ENCODE measurements at places on chromosomes 7 and 10. TPM values are rescaled to one million over a fixed set of nuclear protein-coding genes. Genes with fewer than 3 reads are reported as not detected.

The CALN1 gene
- polyA plus RNA-seq: not detected

- H3K27ac ChIP-seq: peak overlapping the region; percentile 31
- peak; percentile 58 for DNase-seq
- H3K36me3 ChIP-seq: no peaks in the 10 kb centered on the region
- H3K27me3 ChIP-seq: no peaks in the 10 kb centered on the region
Measured at GRCh38 chr10:75606203-75606779, 174.9 kb downstream of the LRMDA start.

GRCh38 chr10:70784471-70784870 lies 706 bp downstream of the TBATA start:
- H3K27ac ChIP-seq: no peak overlapping the region
- H3K27me3 ChIP-seq: no peaks in the 10 kb centered on the region
- H3K4me1 ChIP-seq: peaks cover 11% of the 10 kb centered on the region
- DNase-seq: no peak
- no peaks in the 10 kb centered on the region for H3K36me3 ChIP-seq

GRCh38 chr7:158165711-158166110 lies 421.9 kb downstream of the PTPRN2 start:
- no peak for DNase-seq
- no peaks in the 10 kb centered on the region for H3K4me1 ChIP-seq
- no peaks in the 10 kb centered on the region for H3K36me3 ChIP-seq
- no peak overlapping the region for H3K4me3 ChIP-seq
- H3K27ac ChIP-seq: no peak overlapping the region

DNA sequence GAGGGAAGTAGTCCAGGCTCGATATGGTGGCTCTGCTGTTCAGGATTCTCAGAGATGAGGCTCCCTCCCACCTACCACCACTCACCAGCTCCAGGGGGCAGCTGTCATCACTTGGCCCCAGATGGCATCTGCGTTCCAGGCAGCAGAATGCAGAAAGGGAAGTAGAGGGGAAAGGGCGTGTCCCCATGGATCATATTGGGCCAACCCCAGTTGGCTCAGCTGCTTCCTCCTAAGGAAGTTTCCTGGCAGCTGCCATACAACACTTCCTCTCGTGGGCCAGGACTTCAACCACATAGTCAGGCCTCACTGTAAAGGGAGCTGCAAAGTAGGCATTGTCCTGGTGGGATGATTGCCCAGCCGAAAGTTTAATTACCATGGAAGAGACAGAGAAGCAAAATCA lies 1.6 kb upstream of the TEX36 start:
- no peak overlapping the region for H3K4me3 ChIP-seq
- no peaks in the 10 kb centered on the region for H3K36me3 ChIP-seq
- no peaks in the 10 kb centered on the region for H3K4me1 ChIP-seq
- no peak for DNase-seq

The HMX2 gene
- polyA plus RNA-seq: not detected

GRCh38 chr7:152949790-152950189 lies 190.2 kb downstream of the ACTR3B start:
- no peaks in the 10 kb centered on the region for H3K27me3 ChIP-seq
- H3K36me3 ChIP-seq: no peaks in the 10 kb centered on the region
- no peaks in the 10 kb centered on the region for H3K4me1 ChIP-seq
- no peak overlapping the region for H3K27ac ChIP-seq
- no peak overlapping the region for H3K4me3 ChIP-seq

The MCM10 gene
- not detected for polyA plus RNA-seq

DNA sequence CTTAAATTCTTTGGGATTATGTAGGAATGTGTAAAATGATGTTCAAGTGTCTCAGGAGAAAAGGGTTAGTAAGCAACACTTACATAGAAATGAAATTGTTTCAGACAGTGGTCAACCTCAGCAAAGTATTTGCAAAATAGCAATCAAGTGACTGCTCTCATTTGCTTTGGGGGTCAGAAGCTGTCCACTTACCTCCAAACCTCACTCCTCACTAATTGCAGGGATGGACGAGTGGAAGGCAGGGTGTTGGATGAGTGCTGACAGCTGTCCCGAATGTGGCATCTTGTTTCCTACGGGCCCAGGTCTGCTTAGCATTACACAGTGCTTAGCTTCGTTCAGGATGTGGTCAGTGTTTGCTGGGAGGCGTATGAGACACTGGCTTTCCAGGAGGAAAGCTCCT lies 437.0 kb downstream of the SUGCT start:
- no peaks in the 10 kb centered on the region for H3K4me1 ChIP-seq
- DNase-seq: no peak
- no peaks in the 10 kb centered on the region for H3K27me3 ChIP-seq
- H3K36me3 ChIP-seq: no peaks in the 10 kb centered on the region
- no peak overlapping the region for H3K4me3 ChIP-seq
- H3K27ac ChIP-seq: no peak overlapping the region

- no peaks in the 10 kb centered on the region for H3K36me3 ChIP-seq
- no peaks in the 10 kb centered on the region for H3K27me3 ChIP-seq
- no peak for DNase-seq
- H3K4me1 ChIP-seq: no peaks in the 10 kb centered on the region
- no peak overlapping the region for H3K4me3 ChIP-seq
Measured at GRCh38 chr7:1937252-1937605, 267.2 kb downstream of the ELFN1 start.

DNA sequence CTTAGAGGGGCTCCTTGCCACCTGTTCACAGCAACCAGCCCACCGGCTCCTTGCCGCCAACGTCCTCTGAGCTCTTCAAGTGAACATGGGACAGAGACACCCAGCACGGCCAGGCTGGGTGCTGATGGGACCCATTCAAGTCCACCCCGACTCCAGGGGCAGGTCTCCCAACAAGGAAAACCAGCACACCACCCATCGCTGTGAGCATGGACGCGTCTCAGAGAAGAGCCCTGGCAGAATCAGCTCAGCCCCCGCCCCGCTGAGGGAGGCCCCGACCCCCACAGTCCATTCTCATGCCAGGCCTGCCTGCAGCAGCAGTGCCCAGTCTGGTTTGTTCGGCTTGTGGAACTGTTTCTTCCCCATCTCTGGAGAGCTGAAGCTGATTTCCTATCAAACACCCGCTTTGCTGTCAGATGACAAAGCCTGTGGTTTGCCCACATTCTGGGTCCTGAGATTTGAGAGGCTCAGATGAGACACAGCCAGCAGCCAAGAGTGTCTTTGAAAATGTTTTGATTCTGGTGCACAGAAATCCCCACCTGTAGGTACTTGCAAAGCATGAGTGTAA lies 216.6 kb downstream of the ZMYND11 start:
- H3K4me3 ChIP-seq: no peak overlapping the region
- DNase-seq: no peak
- H3K36me3 ChIP-seq: peaks cover 75% of the 10 kb centered on the region
- H3K4me1 ChIP-seq: no peaks in the 10 kb centered on the region
- H3K27me3 ChIP-seq: no peaks in the 10 kb centered on the region
- H3K27ac ChIP-seq: no peak overlapping the region

The CRYGN gene
- polyA plus RNA-seq: not detected

- no peaks in the 10 kb centered on the region for H3K27me3 ChIP-seq
- H3K4me3 ChIP-seq: no peak overlapping the region
- H3K4me1 ChIP-seq: no peaks in the 10 kb centered on the region
- no peak overlapping the region for H3K27ac ChIP-seq
- DNase-seq: no peak
Measured at GRCh38 chr10:24439935-24440334, 231.0 kb downstream of the KIAA1217 start.

GRCh38 chr10:31381171-31381570 lies 62.2 kb downstream of the ZEB1 start:
- H3K27me3 ChIP-seq: no peaks in the 10 kb centered on the region
- no peak overlapping the region for H3K27ac ChIP-seq
- no peak overlapping the region for H3K4me3 ChIP-seq
- no peaks in the 10 kb centered on the region for H3K4me1 ChIP-seq
- DNase-seq: no peak

DNA sequence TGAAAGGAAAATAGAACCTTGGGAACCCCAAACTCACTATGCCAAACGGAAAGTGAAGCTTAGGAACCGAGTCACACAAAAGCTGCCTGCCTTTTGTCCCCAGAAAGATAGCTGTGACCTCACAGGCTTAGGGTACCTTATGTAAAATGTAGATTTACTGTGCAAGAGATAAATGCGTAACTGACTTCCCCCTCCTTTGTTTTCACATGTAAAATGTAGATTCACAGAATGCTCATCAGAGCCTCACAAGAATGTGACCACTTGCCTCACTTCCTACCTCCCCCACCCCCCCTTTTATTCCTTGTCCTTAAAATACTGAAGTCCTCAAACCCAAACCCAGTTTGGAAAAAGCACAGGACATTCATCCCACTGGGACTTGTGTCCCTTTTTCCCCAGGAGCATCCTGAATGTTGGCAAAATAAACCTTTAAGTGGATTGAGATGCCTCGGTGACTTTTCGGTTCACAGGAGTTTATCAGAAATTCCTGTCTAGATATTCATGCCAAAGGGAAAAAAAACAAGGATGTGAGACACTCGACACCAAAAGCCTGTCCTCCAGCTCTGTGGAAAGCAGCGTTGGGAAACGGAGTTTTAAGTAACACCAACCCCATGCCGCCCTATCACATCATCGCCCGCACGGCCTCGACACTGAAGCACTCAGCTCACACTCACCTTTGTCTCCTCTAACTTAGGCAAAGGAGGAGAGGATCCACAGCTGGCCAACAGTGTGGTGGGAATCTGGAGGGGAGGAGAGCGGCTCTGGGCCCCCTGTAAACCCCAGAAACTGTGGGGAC lies 45.9 kb downstream of the SVIL start:
- no peak overlapping the region for H3K27ac ChIP-seq
- DNase-seq: no peak
- H3K36me3 ChIP-seq: peaks cover 11% of the 10 kb centered on the region
- peaks cover 4% of the 10 kb centered on the region for H3K4me1 ChIP-seq

GRCh38 chr10:127926455-127926854 lies 19.6 kb downstream of the PTPRE start:
- H3K27ac ChIP-seq: no peak overlapping the region
- no peak for DNase-seq
- peaks cover 7% of the 10 kb centered on the region for H3K4me1 ChIP-seq
- no peaks in the 10 kb centered on the region for H3K36me3 ChIP-seq

DNA sequence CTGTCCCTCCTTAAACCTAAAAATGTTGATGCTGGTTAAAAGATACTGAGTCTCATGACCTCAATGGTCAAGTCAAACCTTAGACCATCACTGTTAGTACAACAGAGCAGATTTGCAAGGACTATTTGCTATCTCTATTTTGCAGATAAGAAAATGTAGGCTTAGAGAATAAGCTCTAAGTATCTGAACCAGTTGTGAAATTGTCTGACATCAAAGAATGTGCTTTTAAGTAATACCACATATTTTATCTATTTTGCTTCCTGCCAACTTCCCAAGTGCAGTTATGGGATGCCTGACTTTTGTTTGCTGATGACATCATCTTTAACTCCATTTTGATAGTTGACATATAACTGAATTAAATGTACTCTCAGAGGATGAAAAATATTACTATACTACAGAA lies 83.6 kb upstream of the TMEM106B start:
- H3K27me3 ChIP-seq: no peaks in the 10 kb centered on the region
- no peak overlapping the region for H3K27ac ChIP-seq
- DNase-seq: no peak
- H3K4me3 ChIP-seq: no peak overlapping the region
- H3K36me3 ChIP-seq: no peaks in the 10 kb centered on the region
- no peaks in the 10 kb centered on the region for H3K4me1 ChIP-seq

DNA sequence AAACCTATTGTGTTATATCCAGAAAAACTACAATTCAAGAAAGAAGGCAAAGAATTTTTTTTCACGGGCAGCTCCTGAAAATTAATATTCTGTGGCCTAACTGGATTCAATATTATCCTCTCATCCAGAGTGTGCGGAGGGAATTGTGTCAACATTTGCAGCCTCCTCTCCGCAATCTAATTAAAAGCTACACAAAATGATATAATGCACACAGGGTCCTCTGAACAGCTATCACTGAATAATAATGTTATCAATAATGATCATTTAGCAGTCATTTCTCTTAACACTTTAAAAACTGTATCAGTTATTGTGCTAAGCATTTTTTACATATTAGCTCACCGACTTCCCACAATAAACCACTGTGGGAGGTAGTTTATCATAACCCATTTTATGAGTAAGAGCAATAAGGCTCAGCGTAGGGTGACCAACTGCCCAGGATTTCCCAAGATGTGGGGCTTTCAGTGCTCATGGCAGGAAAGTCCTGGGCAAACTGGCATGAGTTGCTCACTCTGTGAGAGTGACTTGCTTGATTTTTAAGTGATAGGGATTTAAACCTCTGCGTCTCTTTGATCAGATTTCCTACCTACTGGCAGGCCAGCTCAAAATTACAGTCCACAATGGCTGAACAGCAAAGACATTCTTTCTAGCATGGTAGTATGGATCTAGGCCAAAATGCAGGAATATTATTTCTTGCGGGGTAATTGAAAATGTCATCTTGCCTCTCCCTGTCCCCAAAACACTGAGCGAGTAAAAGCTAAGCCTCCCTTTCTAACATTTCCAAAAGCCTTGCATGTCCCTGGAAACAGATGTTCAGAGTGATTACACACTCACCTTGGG lies 65.7 kb downstream of the AOAH start:
- H3K27ac ChIP-seq: no peak overlapping the region
- H3K36me3 ChIP-seq: no peaks in the 10 kb centered on the region
- H3K27me3 ChIP-seq: no peaks in the 10 kb centered on the region

The SPAG6 gene
- polyA plus RNA-seq: 0.06 TPM

GRCh38 chr7:80453699-80454340 lies 58.0 kb downstream of the GNAT3 start:
- no peak overlapping the region for H3K4me3 ChIP-seq
- no peak overlapping the region for H3K27ac ChIP-seq
- no peak for DNase-seq
- no peaks in the 10 kb centered on the region for H3K36me3 ChIP-seq
- H3K4me1 ChIP-seq: peaks cover 19% of the 10 kb centered on the region
- no peaks in the 10 kb centered on the region for H3K27me3 ChIP-seq

- no peak overlapping the region for H3K4me3 ChIP-seq
- H3K36me3 ChIP-seq: no peaks in the 10 kb centered on the region
- no peak for DNase-seq
- H3K27ac ChIP-seq: no peak overlapping the region
Measured at GRCh38 chr7:150849204-150849775, 3.0 kb upstream of the AOC1 start.

DNA sequence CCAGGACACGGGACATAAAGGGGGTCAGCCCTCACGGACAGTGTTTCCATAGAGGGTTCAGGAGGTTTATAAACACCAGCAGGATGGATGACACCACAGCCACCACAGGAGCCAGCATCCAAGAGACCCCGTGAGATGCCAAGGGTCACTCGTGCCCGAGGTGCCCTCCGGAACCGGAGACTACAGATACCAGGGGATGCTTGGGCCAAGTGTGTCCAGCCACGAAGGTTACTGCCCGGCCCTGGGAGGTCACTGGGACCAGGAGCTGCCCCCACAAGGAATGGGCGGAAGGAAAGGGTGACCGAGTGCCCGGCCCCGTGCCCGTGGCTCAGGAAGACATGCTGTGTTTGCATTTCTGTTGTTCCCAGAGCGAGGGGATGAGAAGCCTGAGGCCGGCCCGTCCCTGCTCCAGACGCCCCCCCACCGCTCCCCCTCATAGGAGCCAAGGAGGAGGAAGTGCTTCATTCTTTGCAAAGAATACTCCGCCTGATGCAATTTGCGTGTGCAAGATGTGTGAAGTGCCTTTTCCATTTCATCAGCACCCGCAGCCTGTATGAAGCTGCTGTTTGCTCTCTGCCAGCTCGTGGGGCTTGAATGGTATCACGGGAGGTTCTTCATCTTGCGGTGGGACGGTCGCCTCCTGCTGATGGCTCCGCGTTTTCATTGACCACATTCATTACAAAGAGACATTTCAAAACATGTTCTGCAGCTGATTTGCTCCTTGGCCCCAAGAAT lies 176.4 kb downstream of the ELFN1 start:
- DNase-seq: no peak
- no peak overlapping the region for H3K4me3 ChIP-seq
- H3K27ac ChIP-seq: no peak overlapping the region
- no peaks in the 10 kb centered on the region for H3K27me3 ChIP-seq
- H3K36me3 ChIP-seq: no peaks in the 10 kb centered on the region
- no peaks in the 10 kb centered on the region for H3K4me1 ChIP-seq

Data from small intestine (tissue), 16 donors.